ENCODE measurements at places on chromosomes 3 and 15.

GRCh38 chr3:128504533-128504915 is 11.5 kb upstream of the GATA2 start:
- no peak for DNase-seq

- DNase-seq, result no peak
These were observed 82.2 kb downstream of the ITPR1 start for GRCh38 chr3:4575381-4575780.

DNA sequence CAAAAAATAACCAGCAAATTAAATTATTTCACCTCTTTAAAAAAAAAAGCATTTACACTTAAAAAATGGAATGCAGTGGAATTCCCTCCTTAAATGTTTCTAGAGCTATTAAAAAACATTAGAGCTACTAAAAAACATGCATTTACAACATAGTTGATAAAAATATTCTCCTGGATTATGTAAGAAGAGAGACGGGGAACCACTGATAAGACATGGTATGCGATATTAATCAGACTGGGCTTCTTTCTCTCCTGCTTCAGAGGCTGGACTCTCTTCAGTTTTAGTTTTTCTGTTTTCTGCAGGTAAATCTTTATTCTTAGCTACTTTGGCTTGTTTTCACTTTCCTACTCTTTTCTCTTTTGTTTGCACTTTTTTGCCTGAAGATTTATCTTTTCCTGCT is 40.4 kb upstream of the WDR49 start:
- no peak for DNase-seq

DNA sequence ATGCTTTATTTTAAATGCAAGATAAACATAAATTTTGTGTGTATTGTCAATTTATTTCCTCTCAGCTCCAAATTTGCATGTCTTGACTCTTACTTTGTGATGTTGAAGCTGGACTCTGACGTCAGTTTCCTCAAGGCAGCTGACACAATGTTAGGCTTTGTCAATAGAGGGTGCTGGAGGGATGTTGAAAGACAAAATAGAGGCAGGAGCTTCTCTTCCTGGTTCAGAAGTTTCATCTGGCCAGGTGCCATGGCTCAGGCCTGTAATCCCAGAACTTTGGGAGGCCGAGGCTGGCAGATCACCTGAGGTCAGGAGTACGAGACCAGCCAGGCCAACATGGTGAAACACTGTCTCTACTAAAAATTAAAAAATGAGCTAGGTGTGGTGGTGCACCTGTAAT is 408.6 kb downstream of the GBE1 start:
- no peak for DNase-seq

DNA sequence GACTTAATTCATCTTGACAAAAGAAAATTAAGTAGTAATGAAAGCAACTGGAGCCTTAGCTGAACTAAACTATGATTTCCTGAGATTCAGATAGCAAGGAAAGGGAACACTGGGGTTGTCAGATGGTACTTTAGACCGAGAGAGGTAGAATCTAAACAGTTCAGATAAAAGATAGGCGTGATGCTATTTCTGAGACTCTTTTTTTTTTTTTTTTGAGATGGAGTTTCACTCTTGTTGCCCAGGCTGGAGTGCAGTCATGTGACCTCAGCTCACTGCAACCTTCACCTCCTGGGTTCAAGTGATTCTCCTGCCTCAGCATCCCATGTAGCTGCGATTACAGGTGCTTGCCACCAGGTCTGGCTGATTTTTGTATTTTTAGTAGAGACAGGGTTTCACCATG is 279.9 kb upstream of the UMPS start:
- no peak for DNase-seq

- DNase-seq, result no peak
These were observed 24.2 kb downstream of the KATNBL1 start for GRCh38 chr15:34185666-34186065.

GRCh38 chr3:72702390-72702789 is 145.9 kb downstream of the SHQ1 start:
- peak; percentile 70 for DNase-seq

DNA sequence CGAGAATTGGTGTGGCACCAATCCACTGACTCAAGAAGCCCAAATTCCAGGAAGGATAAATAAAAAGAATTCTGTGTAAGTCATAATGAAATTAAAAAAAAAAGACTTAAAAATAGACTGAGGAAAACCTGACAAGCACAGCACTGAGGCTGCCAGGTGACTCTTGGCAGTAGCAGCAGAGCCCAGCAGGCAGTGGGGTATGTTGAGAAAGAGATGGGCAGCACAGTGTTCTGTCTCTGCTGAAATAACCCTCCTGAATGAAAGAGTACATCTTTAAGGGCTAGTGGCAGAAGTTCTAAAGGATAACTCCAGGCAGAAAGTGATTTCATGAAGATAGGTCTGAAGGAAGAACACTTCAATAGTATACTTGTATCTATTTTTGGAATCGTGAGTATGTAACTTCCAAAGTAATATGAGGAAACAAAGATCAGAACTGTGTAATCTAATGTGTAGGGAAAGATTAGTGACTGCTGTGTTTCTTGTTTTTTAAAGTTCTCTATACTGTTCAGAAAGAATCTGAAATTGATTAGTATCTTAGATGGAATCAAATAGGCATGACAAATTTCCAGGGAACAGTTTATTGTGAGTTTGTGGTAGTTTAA is 75.9 kb downstream of the RAB7A start:
- no peak for DNase-seq

- DNase-seq, result no peak
These were observed 10.8 kb downstream of the SAMMSON start for GRCh38 chr3:70010346-70010745.

- no peak for DNase-seq
These were observed 168.2 kb upstream of the KCNMB2 start for GRCh38 chr3:178367817-178368617.

DNA sequence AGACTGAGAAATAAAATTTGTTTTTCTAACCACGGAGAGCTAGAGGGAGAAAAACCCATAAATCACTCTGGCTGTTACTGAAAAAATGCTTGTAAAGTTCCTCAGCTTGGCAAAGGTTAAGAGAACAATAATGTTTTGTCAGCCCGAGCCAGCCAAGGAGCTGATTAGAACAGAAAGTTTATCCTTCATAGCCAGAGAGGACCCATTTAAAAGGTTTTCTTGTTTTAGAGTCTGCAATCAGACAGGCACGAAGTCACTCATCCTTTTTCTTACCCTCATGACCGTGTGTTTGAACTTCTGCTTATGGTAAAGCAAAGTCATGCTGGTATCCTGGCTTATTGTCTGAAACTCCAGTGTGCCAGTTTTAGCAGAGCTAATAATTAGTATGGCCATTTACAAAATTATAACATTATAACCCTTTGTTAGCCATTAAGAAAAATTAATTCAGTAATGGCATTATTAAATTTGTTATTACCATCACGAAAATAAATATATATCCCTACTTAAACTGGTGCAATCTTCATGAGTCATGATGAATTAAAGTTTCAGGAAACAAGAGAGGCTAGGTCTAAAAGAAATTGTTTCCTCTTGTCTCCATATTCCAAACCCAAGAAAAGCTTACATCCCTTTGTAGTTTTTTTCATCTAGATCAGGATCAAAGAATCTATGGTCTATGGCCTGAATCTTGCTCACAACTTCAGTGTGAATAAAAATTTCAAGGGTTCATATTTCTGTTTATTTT is 13.5 kb upstream of the STXBP5L start:
- DNase-seq, result no peak

DNA sequence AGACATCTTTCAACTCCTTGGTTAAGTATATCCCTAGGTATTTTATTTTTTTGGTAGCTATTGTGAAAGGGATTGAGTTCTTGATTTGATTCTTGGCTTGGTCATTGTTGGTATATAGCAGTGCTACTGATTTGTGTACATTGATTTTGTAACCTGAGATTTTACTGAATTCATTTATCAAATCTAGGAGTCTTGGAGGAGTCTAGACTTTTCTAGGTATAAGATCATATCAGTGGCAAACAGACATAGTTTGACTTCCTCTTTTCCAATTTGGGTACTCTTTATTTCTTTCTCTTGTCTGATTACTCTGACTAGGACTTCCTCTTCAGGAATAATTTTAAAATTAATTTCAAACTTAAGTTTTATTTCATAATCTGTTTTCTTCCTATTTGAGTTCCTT is 125.2 kb downstream of the OCA2 start:
- DNase-seq, result no peak

GRCh38 chr15:38002883-38003477 is 68.5 kb downstream of the TMCO5A start:
- peak; percentile 60 for DNase-seq

DNA sequence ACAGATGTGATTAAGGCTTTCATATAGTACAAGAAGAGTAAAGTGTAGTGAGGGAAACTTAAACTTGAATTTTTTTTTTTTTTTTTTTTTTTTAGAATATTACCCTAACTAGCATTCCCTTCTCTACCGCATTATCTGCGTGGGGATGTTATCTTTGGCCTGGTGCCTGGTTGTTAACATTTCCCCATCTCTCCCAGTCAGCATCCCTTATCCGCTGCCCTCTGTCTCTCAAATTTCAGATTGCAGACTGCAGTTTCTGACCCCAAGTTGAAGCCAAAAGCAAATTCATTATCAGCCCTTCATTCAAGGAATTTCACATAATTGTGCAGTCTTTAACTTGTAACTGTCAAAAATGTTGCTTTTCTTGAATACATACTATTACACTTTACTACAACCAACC is 353.0 kb downstream of the PLOD2 start:
- no peak for DNase-seq

DNA sequence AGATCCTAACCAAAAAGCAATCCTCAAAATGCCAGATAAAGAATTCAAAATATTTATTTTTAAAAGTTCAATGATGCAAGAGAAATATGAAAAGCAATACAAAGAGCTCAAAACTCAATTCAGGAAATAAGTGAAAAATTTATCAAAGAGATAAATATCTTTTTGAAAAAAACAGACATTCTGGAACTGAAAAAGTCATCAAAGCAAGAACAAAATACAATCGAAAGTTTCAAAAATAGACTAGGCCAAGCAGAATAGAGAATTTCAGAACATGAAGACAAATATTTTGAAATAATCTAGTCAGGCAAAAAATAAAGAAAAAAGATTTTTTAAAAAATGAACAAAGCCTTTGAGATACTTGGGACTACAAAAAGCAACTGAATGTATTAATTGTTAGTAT is 83.4 kb upstream of the STT3B start:
- DNase-seq, result no peak

DNA sequence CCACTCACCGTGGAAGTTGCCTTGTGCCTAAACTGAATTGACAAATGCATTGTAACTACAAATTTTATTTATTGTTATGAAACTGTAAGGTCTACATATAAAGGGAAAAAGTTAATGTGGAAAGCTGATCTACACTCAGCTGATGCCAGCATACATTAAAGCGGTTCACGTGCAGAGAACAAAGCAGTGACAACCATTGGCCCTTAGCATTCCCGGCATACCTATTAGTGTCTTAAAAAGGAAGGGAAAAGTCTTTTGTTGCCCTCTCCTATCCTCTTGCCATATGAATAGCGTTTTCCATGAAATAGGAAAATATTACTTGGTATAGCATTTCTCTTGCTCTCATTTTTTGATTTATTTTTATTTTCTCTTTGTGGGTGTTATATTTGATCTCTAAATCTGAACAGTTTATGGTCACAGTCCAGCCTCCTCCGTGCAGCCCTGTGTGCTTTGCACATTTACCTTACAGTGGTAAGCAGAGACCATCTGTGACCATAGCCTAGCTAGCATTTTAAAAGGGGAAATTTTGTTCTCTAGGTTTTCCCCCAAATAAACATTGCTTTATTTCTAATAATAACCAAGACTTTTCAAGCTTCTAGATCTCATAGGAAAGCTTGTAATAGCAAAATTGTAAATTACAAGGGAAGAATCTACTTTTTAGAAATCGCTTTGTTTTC is 89.7 kb upstream of the CGNL1 start:
- no peak for DNase-seq

DNA sequence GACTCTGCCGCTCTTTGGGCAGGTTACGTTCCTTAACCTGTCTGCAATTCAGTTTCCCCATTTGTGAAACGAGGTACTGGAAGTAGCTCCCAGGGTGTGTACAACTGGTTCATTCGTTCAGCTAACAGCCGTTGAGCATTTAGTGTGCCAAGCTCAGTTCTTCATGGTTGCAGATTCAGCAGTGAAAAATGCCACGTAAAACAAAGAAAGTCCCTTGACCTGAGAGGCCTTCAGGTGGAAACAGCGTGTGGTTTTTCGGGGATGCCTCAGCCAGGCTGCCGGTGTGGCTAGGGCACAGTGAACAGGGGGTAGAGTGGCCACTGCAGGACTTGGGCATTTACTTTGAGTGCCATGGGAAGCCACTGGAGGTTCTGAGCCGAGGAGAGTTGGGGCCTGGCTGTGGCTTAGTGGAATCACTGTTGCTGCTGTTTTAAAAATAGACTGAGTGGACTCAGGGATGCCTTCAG is 4.7 kb downstream of the SYNM start:
- DNase-seq, result no peak

DNA sequence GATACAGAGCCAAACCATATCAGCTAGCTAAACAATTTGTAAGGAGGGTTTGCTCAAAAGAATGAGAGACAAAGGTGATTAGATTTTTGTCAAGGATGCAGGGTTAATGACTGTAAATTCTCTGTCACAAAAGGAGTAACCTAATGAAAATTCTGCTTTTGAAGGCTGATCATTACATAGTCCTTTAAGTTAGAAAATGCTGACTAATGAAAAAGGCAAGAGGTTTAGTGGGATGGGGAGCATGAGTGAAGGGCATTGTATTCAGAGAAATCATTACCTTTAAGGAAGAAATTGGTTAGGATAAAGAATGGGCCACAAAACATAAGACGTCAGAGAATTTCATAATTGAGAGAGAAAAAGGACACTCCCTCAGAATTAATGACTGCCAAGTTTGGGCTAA is 97.7 kb downstream of the TP63 start:
- no peak for DNase-seq

Data from erythroblast (primary cell).